ENCODE measurements at places on chromosomes 16 and 17.

DNA sequence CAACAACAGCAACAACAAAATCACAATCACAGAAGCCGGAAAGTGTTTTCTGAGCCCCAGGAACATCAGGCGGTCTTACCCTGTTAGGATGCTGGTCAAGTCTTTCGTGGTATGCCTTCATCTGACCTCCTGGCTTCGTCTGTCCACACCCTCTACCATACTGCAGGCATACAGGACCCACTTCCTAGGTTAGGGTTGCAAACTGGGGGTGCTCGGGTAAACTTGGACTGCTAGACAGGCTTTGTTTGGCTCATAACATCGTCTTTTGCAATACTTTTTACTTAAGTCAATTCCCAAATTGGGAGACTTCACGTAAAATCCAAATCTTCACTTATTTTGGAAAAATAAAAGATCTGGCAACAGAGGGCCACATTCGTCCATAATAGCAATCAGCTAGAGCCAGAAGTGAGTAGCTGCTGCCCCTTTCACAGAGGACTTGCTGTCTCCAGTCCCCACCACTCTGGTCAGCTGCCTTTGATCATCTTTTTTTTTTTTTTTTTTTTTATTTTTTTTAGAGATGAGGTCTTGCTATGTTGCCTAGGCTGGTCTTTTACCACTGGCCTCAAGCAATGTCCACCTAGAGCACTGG is 30.0 kb downstream of the CHD9 start:
- DNase-seq = no peak

GRCh38 chr16:28321700-28322411 is 29.5 kb downstream of the SBK1 start:
- DNase-seq = peak; percentile 48

DNA sequence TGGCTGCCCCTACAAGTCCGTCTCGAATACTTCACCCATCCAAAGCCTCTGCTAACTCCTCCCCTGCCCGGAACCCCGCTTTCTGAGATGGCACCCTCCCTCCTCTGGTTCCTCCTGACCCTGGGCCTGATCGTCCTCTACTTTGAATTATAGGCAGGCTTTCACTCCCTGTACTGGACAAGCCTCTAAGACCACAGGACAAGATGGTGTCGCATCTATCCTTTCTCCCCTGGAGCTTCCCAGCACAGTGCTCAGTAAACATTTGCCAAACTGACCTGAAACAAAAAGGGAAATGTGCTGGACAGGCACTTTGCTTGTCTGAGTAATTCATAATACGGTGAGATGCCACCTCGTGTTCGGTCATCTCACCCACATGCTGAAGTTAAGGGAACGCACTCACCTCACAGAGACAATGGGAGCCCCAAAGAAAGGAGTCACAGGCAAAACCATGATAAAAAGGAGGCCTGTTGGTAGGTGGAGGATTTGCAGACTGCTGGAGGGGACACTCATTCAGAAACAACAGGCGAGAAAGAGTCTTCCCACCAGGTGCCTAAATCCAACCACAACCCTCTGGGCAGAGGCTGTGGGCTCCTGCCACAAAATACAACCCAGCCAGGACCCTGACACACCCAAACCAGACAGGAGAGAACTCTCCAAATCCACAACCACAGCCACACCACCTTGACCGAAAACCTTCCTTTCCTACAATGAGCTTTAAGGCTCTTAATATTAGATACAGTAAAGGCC is 28.2 kb downstream of the SNN start:
- no peak for DNase-seq

- DNase-seq = peak; percentile 75
These were observed 3.3 kb upstream of the TRARG1 start for GRCh38 chr17:1275962-1276736.

GRCh38 chr16:65725156-65725845 is 603.4 kb upstream of the CDH11 start:
- DNase-seq = no peak

DNA sequence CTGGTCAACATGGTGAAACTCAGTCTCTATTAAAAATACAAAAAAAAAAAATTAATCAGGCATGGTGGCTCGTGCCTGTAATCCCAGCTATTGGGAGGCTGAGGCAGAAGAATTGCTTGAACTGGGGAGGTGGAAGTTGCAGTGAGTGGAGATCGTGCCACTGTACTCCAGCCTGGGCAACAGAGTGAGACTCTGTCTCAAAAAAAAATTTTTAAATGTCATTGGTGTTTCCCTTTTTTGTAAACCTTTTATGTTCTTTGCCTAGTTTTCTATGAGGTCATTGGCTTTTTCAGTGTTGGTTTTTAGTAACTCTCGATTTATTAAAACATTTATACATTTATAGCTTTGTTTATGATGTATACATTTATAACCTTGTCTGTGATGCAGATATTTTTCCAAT is 18.2 kb downstream of the NLRC5 start:
- no peak for DNase-seq

DNA sequence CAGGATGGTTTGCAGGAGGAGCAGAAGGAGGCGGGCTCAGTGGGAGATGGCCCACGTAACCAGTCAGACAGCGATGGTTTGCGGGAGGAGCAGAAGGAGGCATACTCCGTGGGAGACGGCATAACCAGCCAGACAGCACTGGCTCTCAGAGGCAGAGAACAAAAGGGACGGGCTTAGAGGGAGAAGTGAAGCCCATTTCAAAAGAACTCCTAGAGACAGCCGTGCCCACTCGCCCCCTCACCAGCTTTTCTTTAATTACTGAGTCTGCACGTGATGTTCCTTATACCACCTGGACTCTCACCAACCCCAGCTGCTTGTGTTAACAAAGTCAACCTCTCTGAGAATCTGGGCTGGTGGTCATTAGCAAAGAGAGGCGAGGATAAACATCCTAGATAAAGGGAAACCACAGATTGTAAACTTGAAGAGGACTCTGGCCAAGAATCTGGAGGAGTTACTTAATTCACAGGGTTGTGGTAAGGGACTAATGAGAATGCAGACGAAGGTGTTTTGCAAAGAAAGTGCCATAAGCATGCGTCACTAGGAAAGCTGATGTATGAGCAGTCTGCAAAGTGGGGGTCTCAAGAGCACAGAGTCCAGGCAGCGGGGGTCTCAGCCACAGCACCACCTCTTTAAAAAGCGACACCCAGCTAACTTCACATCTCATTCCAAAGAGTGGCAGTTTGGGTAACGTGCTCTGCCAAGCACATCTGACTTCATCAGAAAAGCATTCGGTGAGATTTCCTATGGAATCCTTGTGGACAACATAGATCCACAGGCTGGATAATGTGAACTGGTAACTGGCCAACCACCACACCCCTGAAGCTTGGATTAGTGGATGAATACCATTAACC is 51.7 kb downstream of the NXN start:
- DNase-seq = no peak

DNA sequence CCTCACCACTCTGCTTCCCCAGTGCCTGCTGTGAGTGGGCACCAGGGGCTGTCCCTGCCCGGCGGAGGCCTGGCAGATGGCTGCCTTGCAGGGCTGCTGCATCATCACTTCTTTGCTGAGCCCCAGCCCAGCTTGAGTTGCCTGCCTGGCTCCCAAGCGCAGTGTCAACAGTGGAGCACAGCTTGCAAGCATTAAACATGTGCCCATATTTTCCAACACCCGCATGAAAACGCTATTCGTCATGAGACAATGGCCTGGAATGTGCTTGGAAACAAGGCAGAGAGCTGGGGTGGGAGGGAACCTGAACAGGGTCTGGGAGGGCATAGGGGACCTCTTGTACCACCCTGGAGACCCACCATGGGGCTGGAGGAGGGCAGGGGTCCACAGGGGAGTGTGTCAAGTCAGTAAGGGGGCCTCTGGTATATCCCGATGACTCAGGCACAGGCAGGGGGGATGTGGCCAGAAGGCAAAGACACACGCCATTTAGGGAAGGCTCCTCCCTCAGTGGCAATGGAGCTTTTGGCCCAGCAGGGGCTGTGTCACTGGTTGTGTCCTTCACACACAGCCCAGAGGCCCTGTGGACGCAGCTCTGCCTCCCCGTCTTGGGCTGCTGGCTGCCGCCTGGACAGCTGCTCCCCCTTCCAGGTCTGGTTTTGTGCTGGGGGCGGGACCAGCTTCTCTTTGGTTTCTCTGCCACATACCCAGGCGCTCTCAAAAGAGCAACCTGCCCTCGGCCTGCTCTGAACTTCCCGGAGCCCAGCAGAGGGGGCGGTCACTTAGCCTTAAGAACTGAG is 17.4 kb upstream of the MTSS2 start:
- DNase-seq = peak; percentile 65

DNA sequence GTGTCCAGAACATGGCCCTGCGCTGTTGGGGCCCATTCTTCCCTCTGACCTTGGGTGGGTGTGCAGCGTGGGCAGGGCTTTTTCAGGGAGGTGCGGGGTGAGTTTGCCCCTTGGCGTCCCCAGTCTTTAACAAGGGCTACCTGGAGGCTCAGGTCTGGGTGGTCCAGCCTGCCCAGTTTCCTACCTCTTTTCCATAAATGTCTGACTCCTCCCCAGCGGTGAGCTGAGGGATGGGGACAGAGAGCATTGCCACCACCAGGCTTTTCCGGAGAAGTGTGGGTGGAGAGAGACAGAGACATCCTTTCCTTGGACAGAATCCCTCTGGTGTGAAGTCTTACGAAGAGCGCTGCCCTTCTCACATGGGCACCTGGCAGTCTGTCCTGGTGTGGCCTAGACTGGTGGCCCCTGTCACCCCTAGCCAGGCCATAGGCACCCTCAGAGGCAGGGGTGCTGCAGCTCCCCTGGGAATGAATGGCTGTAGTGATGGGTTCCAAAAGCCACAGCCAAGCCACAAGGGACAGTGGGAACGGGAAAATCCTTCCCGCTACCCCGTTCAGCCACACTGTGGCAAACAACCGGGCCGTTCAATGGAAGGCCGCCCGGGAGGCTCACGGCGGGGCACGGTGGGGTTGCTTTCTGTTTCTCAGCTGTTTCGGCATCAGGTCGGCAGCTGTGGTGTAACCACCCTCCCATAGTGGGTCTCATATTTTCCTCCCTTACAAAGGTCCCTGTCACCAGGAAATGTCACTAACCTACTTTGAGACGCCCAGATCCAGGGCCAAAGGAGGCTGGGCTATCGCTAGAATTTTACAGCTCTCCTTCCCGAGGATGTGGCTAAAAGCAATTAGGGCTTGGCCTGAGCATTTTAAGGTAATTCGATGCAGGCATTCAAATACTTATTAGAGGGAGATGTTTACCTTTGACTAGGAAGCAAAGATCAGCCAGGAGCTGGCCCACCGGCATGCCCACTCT is 61.9 kb upstream of the GSE1 start:
- no peak for DNase-seq

DNA sequence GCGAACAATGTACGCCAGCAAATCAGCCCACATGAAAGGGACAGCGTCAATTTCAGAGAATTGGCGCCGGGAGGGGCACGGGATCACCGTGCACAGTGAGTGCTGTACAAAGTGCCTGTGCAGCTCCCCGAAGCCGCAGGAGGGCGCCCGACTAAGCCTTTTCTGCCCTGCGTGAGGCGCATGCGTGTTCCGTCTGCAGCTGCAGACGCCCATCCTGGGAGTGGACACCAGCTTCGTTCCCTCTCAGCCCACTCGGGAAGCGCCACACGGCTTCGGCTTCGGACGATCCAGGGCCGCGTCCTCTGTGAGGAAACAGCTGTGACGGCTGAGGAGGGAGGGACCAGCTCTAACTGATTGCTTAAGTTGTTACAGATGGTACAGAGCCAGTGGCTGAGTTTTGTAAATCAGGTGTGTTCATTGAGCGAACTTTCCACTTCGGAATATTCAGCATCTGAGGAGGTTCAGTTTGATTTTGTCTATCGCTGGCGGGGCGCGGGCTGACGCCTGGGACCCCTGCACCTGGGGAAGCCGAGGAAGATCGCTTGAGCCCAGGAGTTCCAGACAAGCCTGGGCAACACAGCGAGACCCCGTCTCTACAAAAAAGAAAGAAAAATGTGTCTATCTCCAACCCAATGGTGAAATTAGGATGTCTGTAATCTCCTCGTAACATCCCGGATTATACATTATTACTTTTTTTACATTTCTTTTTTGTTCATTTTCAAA is 15.4 kb upstream of the ZNF287 start:
- DNase-seq = peak; percentile 95

GRCh38 chr16:27708651-27709050 is 158.7 kb downstream of the KATNIP start:
- no peak for DNase-seq

DNA sequence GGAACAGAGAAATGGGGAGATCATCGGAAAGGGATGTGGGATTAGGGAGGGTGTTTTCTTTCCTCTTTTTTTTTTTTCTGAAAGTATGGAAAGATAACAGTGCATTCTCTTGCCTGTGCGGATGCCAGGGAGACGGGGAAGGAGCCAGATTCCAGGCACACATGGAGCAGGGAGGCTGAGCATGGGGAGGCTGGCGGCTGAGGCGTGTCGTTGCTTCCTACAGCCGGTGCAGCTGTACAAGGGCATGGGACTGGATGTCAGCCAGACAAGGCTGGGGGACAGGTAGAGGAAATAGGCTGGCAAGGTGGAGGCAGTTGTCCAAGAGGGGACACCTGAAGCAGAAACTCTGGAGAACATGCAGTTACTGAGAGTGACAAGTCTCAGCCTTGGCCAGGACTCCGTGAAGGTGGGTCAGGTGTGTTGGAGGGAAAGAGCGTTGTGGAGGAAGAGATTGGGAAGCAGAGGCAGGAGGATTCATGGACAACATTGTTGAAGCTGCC is 16.6 kb upstream of the ADORA2B start:
- no peak for DNase-seq

- DNase-seq = no peak
These were observed 23.5 kb downstream of the USP36 start for GRCh38 chr17:78817123-78817522.

DNA sequence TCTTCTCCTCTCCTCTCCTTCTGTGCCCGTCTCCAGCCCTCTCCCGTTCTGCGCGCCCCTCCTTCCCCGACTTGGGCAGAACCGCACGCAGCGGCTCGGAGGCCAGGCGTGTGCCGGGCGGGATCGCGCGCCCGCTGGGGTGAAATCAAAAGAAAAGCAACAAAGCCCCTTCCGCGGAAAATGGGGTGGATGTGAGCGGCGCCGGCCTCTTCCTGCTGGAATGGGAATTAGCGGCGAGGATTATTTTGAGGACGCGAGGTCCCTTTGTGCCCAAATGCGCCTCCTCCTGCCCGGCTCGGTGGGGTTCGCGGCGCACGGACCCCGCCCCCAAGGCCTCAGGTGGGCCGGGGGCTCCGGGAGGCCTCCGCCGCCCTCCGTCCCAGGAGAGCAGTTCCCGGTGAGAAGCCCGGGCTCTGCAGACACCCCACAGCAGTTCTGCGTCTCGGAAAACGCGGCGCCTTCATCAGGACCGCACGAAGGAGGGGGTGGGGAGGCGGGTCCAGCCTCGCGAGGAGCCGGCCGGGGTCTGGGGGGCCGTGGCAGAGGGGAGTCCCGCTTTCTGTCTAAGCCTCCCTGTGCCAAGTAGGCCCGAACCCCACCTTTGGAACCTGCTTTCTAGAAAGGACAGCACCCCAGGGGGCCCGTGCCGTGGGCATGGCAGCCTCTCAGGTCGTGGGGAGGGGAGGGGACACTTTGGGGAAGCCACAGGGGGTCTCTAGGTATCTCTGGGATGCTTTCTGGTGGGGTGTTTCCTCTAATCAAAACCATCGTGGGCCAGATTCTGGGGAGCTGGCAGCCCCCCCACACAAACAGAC is 91.0 kb upstream of the CBX4 start:
- DNase-seq = peak; percentile 58

GRCh38 chr17:15965528-15965927 is 20.6 kb downstream of the ADORA2B start:
- no peak for DNase-seq

- no peak for DNase-seq
These were observed 232.7 kb downstream of the MRTFB start for GRCh38 chr16:14303639-14304394.

- DNase-seq = no peak
These were observed 662 bp downstream of the COTL1 start for GRCh38 chr16:84617041-84617790.

- no peak for DNase-seq
These were observed 95.1 kb downstream of the NTN1 start for GRCh38 chr17:9116311-9116835.
